ENCODE measurements at places on chromosomes 5 and 9.

DNA sequence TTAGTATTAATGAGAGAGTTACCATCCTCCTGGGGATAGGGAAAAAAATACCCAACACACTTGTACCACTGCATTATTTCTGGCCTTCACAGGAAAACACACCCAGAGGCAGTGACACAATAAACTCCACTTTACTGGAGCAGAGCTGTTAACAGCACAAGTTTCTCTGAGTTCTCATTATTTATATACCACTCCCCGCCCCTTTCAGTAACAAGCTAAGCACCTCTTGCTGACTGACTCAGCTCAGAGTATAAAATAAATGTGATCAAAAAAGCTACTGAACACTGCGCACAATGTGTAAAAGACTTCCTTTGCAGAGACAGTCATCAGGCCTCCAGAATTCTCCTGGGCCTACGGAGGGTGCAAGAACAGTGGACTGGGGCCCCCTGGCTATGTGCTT, 21.6 kb downstream of the KLF9 start:
- DNase-seq = no peak

DNA sequence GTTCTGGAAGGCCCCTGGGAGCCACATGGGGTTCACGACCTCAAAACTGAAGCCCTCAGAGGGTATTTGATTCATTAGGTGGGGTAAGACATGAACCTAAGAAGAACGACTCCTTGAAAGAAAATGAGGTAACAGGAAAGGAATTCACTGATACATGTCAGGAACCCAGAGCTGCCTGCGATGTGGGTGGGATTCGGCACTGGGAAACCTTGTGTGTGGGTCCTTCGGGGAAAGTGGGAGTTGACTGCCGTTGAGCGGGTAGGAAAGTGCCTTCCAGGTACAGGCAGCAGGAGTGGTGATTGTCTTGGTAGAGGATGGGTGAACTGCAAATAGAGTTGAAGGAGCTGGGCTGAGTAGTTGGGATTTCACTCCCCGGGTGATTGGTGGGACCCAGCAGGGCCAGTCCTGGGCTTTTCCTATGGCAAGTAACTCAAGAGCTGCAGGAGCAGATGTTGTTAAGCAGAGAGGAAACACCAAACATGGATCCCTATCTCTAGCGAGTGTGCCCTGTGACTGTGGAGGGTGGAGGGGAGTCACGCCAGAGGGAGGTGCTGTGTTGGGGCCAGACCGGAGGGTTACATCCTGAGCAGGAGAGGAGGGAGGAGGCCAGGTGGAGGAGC, 30.8 kb downstream of the ANKRD33B start:
- DNase-seq = no peak

- no peak for DNase-seq
These were observed 375.8 kb upstream of the ST8SIA4 start for GRCh38 chr5:101278917-101279316.

- DNase-seq = no peak
These were observed 31.9 kb downstream of the ADAMTSL2 start for GRCh38 chr9:133566382-133566781.

DNA sequence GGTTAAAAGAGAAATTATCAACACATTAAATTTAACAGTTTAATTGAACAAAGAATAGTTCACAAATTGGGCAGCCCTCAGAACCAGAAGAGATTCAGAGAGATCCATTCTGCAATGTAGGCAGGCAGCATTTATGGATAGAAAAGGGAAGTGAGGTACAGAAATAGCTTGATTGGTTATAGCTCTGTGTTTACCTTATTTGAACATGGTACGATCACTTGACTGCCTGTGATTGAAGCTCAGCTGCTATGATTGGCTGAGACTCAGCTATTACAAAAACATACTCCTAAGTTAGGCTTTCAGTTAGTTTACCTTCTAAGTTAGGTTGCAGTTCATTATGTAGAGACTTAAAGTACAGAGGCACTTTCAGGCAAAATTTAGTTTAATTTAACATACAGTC, 7.3 kb downstream of the CNTRL start:
- no peak for DNase-seq

- no peak for DNase-seq
These were observed 18.9 kb downstream of the BNIP1 start for GRCh38 chr5:173163219-173163618.

- no peak for DNase-seq
These were observed 20.2 kb upstream of the SPARC start for GRCh38 chr5:151706906-151707305.

- no peak for DNase-seq
These were observed 195.2 kb upstream of the PTGER4 start for GRCh38 chr5:40484495-40484894.

DNA sequence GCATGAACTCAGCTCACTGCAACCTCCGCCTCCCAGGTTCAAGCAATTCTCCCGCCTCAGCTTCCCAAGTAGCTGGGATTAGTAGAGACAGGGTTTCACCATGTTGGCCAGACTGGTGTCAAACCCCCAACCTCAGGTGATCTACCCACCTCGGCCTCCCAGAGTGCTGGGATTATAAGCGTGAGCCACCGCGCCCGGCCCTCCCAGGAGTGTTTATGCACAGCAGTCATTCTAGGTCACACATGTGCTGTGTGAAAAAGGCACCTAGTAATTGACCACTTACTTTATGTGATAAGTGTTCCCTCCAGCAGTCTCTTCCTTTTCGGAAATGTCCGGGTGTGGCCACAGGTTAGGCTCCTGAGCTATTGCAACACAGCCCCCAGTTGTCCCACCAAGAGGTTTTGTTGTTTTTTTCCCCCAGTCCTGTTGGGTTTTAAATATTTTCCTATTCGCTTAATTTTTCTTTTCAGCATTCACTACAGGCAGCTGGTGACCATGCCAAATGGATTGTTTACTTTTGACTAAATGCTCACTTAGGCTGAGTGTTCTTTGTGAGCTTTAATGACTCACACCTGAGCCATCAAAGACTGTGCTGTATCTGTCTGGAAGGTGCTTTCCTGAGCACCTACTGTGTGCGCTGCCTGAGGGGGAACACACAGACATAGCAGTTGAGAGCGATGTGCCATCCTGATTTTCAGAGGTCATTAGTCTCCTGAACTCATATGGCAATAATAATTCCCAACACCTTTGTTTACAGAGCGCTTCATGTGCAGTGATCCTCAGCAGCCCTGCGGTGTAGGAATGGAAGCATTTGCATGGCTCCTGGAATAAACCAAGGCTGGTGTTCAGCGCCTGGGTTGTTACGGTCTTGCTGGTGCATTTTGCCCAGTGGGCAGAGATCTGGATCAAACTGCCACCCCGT, 94.3 kb downstream of the MVB12B start:
- DNase-seq = no peak

DNA sequence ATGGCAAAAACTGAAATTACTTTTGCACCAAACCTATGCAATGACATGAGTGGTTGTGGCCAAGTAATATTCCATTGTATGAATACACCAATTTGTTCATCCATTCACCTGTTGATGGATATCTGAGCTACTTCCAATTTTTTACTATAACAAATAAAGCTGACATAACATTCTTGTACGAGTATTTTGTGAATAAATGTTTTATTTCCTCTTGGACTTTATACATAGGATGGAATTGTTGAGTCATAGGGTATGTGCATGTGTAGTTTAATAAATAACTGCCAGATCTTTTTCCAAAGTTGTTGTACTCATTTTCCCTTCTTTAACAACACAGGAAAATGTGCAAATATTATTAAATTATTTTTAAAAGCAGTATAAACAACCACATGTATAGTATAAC, 146.1 kb upstream of the ZNF462 start:
- no peak for DNase-seq

DNA sequence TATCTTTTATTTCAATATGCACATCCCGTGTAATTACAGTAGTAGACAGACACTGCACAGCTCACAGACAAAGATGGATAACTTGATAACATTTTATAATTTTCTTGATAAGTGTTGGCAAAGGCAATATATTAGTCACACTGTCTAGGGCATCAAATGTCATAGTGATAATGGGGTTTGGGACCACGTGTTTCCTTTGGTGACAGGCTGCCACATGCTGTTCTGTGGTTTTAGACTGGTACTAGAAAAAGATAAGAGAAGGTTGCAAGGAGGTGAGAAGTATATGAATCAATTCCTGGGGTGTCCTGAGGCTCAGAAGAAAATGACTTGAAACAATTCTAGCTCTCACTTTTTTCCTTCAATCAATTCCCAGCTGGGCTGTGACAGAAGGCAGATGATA, 258.8 kb upstream of the CHD1 start:
- DNase-seq = no peak

DNA sequence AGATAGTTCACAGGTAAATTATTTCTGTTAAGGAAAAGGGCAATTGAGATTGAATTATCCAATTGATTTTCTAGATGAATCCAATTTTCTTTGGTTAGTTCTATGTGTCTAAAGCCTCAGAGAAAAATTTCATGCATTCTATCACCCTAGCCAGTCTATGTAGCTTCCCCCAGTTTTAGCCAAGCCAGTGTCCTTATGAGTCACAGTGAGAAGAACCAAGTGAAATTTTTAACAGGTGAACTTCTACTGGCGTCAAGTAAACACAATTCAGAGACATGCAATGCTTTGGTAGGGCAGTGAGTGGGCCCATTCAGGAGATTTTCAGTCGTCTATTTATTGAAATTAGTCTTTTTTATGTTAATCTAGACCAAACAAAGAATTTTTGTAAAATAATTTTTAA, 1077.4 kb upstream of the ARRDC3 start:
- no peak for DNase-seq

DNA sequence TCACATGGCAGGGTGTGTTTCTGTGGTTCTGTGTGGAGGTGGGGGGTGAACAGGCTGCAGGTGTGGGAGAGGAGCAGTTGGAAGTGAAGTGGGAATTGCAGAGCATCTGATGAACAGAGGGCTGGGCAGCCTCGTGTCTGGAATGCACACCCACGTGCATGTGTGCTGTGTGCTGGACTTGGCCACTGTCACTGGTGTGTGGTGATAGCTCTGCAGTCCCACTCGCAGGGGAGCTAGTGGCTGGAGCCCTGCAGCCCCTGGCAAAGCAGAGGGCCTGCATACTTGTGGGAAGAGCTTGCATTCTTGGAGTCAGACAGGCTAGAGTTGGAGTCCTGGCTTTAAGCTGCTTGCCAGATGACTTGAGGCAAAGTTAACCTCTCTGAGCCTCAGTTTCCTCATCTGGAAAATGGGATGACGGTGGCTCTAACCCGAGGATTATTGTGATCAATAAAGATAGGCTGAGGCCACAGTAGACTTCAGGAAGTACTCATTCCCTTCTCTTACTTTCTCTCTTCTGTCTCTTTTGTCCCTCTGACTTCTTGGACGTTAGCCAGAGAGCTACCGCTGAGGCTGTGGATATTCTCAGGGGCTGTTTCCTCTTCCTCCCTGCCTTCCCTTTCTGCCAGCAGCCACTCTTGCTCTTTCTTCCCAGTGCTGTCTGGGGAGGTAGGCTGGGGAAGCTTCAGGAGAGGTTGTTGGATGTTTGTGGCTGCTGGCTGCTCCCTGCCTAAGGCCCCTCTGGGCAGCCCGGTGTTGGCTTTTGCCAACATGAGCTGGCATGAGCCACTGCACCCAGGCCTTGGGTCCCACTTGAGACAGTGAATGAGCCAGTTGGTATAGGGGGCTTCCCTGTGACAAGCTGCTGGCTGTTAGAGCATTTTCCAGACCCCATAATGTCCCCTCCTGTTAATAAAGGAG, 18.3 kb downstream of the PSAT1 start:
- no peak for DNase-seq

DNA sequence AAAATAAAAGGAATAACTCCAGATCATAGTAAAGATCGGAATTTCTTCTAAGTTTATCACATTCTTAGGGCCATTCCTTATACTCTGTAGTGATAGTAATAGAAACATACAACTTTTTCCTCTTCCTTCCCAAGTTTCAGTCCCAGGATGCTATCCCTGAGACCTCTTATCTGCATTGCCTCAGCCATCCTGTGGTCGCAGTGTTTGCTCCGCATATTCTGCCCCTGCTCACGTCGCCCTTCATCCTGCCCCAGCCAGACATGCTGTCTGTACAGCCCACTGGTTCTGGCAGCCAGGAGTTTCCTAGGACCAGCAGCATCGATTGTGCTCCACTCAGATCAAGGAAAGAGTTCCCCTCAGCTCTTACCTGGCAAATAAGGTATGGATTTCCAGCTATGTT, 132.7 kb upstream of the ERCC6L2 start:
- DNase-seq = no peak

GRCh38 chr5:110094109-110094508, 404.4 kb downstream of the MAN2A1 start:
- DNase-seq = no peak

DNA sequence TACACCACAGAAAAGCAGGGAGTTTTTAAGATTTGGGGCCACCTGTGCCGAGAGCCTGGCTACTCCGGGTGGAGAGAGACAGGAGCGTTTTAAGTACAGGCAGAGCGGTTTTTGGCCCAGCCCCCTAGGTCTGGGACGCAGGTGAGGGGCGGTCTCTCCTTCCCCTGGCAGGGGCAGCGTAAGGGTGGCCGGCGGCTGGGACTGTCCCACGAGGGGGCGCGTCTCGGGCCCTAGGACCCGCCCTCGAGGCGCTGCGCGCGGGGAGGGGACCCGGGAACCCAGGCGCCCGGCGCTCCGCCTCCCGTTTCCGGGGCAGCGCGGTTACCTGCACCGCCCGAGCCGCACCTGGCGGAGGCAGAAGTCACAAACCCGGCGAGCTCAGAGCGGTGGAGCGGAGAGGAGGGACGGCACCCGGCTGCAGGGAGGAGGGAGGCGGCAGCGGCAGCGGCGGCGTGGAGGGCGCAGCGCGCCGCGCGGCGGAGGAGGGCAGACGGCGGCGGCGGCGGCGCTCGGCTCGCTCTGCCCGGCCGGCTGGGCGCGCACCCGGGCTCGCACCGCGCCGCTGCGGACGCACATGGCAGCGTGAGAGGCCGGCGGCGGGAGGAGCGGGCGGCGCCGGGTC, at the start of gene WWC1:
Gene WWC1 (plus strand): TSS at position 304 of the 622 bp plus-strand sequence. CDS start 508 bp downstream, outside the sequence.
- no peak for DNase-seq

DNA sequence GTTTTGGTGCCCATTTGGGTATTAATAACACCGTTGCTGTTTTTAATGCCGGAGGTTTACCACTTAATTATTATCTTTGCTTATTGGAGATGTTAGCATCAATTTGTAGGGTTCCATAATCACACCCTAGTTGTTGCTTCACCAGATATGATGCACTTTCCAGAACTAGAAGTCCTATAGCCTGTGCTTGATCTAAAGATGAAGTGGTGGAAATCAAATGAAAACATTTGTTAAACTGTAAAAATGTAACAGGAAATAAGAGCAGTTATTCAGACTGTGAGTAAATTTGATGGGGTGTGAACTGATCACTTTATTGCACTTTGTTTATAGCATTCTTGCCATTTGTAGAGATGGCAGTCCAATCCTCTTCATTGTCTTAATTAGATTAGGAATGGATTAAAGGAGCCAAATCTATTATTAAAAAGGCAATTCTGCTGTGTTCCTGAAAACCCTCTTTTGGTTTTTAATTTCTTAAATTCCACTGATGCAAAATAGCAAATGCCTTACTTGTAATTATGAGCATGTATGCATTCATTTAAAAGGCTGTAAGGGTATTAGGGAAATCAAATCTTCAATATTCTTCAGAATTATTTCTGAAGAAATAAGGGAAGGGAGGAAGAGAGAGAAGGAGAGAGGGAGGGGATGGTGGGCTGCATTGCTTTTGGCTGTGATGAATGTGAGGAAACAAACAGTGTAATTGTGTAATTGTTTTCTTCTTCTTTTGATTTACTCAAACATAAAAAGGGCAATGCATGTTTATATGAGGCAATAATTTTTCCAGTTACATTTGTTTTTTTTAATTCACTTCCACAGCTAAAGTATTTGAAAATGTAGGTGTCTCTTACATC, 675.2 kb upstream of the WWC1 start:
- DNase-seq = no peak

GRCh38 chr5:62142351-62142750, 163.7 kb upstream of the KIF2A start:
- no peak for DNase-seq

- DNase-seq = no peak
These were observed 1.3 kb upstream of the CARD19 start for GRCh38 chr9:93094658-93095204.

- DNase-seq = no peak
These were observed 703.0 kb upstream of the NUDT12 start for GRCh38 chr5:104265531-104266140.

Data from esophagus squamous epithelium (tissue), 5 donors.